ENCODE measurements at places on chromosomes 11 and 22.

GRCh38 chr11:58788355-58789023 lies 56.0 kb downstream of the GLYATL2 start:
- no peak for DNase-seq

GRCh38 chr11:69004411-69005182 lies 8.4 kb downstream of the MRGPRF start:
- no peak for DNase-seq

DNA sequence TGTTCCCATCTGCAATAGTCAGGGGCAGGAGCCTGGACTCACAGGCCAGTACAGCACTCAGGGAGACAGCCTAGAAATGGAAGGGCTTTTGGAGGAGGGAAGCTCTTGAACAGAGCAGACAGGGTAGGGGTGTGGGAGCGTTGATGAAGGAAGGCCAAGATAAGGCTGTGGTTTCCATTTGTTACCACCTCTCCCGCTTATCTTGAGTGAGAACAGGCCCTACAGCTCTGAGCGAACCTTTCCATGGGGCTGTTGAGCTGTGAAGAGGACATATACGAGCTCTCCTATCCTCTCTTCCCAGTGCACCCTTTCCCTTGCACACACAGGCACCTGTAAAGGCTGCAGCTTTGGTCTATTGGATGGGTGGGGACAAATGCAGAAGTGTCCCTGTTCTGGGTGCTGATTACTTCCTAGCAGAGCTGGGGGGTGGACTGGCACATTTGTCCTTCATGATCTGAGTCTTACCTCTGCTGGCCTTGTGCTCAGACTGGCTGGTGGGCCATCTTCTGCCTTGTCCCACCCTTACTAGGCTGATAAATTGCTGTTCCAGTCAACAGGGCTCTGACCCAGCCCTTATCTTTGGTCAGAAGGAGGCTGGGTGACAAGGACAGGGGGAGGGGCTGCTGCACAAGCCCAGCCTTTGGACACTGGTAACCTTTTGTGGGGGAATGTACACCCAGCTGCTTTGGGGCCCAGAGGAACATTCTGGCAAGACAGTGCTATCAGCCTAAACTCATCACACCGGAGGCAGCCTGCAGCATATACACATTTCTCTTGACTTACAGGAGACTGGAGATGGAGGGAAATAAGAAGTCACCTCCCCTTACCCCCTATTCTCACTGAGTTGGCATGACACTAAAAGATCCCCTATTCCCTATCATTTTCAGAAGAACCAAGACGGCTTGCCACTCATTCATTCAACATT lies 80.1 kb upstream of the NNMT start:
- DNase-seq = no peak

GRCh38 chr22:27088026-27088425 lies 430.6 kb downstream of the MIAT start:
- no peak for DNase-seq

- no peak for DNase-seq
Observed at GRCh38 chr22:46446799-46447198, 90.6 kb downstream of the CELSR1 start.

DNA sequence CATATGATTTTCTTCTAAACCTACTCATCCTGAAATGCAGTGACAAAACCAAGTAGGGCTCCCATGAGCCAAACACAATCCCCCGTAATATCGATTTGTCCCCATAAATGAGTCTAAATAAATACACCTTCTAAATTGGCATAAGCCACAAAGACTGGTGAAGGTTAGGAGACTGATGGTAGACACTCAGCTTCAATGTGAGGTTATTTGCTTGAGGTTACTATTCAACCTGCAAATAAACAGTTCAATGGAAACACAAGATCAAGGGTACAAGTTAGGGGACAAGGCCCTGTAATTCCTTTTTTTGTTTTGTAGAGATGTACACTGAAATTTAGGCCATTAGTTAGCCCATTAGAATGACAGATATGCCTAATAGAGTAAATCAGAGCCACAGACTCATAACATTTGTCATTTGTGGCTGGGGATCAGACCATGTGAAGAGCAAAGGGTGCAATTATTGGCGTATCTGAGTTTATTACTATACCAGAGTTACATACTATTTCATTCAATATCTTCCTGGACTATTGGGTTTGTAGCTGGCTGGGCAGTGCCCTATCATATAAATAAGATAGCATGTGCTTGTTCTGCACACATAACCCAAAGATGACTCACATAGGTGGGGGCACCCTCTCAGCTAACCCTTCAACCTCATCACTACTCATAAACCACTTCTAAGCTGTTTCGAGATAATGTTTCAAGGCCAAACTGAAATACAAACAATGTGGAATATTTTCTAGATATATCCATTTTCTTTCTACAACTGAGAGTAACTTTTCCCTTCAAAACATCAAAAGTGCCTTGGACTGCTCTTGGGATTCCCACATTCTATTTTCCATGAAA lies 695.3 kb downstream of the KCNA4 start:
- no peak for DNase-seq

DNA sequence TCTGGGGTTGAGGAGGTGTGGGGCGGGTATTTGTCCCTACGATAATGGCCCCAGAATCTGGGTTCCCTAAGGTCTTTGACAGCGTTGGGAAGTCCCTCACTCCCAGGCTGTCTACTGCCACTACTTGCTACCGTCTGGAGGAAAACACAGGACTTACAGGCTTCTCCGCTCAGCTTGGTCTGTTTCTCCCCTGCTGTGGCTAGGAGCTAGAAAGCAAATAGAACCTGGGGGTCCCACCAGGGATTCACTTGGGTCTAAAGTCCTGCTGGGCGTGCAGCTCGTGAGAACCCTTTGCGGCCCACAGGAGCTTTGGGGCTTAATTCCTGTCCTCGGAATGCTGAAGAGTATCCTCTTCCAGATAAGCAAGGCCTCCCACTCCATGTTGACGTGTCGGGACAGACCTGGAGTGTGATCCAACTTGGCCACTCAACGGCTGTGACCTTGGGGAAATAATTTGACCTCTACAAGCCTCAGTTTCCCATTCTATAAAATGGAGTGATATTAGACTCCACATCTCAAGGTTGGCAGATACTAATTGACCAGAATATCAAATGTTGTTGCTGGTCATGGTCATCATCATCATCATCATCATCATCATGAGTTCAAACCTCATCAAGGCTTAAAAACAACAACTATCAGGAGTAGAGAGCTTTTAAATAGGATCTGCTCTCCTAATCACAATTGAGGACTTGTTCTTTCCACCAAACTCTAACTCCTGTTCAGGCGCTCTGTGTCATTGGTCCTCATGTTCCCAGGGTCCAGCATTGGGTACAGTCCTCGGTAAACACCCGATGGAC lies 1.7 kb upstream of the MYBPC3 start:
- no peak for DNase-seq

DNA sequence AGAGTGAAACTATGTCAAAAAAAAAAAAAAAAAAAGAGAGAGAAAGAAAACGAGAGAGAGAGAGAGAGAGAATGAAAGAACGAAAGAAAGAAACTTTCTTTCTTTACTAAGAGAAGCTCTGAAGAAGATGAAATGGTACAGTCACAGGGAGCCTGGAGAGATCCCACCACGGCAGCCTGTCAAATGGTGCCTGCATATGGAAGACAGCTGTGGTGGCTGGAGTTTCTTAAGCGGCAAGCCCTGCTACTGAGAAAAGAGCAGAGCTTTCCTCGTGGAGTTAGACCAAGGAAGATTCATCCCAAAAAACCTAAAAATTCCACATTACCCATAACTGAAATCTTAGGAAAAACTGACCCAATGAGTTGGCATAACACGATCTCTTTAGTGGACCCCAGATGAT lies 66.7 kb downstream of the MICAL3 start:
- no peak for DNase-seq

- no peak for DNase-seq
Observed at GRCh38 chr11:67269401-67270255, 3.4 kb downstream of the GRK2 start.

DNA sequence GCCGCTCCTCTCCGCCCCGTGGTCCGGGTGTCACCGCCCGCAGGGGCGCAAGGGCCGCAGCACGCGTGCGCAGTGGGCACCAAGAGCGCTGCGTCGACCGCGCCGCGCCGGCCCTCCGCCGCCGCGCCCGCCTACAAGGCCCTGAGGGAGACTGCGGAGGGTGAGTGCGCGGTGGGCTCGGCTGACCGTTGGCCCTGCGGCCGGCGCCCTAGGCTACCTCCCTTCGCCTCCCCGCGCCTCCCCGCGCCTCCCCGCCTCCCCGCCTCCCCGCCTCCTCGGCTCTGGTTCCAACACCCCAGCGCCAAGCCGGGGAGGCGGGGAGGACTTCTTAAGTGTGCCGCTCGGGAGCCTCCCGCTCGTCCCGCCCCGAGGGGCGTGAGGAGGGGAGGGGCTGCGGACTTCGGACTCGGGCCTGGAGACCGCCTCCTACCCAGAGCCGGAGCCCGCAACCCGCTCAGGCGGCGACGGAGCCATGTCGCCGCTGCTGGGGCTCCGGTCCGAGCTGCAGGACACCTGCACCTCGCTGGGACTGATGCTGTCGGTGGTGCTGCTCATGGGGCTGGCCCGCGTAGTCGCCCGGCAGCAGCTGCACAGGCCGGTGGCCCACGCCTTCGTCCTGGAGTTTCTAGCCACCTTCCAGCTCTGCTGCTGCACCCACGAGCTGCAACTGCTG lies at the start of gene AQP11:
Gene AQP11, plus strand, starts transcription at position 433 of the 673 bp plus-strand sequence. Its CDS starts 40 bp downstream, at position 473.
- peak; percentile 71 for DNase-seq

- no peak for DNase-seq
Observed at GRCh38 chr22:35597692-35598395, 19.3 kb downstream of the MB start.

DNA sequence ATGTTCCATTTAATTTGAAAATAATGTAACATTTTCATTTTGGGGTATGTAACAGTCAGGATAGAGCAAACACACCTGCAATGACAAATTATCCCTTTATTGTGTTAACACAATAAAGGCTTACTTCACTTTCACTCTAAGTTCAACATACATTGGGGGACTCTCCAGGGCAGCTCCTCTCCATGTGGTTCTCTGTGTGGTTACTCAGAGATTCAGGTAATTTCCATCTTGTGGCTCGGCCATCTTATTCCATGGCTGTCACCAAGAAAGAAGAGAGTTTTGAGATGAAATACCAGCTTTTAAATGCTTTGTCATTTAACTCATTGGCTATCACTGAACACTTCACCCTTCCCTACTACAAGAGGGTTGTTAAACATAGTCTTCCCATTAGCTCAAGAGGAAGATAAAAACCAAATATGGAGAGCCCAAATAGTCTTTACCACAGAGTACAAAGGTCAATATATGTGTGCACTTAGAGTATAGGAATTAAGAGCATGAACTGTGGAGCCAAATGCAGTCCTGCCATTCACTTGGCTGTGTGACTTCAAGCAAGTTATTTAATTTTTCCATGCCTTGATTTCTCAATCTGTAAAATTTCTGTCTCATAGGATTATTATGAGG lies 10.6 kb upstream of the TPH1 start:
- no peak for DNase-seq

DNA sequence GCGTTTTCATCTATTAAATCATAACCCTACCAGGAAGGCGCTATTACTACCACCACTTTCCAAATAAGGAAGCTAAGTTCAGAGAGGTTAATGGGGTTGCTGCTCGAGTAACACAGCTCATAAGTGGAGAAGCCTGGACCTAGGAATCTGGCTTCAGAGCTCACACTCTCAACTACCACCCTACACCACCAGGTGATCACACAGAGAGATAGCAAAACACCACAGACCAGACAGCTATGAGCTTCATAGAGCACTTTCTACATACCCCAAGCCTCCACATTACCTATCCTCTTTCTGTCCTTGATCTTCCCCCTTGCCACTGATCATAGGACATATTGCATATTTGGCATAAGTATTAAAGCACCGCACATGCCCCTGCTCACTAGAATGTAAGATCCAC lies 65.4 kb downstream of the TIMP3 start:
- no peak for DNase-seq

- DNase-seq = no peak
Observed at GRCh38 chr11:134610116-134610910, 198.3 kb upstream of the B3GAT1 start.

- DNase-seq = no peak
Observed at GRCh38 chr11:1078191-1078601, 3.5 kb downstream of the MUC2 start.

DNA sequence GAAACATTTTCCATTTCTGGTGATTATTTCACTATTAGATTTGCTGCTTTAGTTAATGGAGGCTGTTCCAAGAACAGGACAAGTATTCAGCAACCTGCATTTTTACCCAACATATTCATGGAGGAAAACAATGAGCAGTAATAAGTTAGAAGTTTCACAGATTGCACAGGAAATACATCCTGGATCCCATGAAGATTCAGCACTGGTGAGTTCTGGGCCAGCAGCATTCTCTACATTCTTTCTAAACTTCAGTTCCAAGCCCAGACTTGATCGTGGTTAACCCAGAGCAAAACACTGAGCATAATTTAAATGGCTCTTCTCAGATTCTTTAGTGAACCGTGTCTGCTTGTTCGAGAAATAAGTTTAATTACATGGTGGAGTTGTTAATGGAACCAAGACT lies 3.8 kb downstream of the FJX1 start:
- no peak for DNase-seq

- no peak for DNase-seq
Observed at GRCh38 chr11:23403210-23404185, 543.2 kb upstream of the CCDC179 start.

GRCh38 chr11:115222218-115222862 lies 281.9 kb downstream of the CADM1 start:
- DNase-seq = no peak

- no peak for DNase-seq
Observed at GRCh38 chr11:5534046-5534445, 14.3 kb downstream of the OR52H1 start.

DNA sequence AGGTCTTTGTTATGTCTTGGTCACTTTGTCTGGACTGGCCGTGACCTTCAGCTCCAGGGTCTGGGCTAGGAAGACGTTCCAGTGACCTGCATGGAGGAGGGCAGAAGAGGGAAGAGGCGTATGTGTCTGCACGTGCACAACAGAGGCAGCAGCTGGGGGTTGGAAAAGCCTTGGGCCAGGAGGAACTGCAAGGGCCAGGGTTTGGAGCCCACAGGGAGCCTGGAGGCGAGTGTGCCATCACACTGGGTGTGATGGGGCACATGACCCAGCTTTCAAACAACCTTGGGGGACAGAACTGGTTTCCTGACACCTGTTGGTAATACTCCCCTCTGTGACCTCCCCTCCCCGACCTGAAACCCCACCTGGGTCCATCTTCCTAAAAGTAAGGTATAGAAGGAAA lies 34.7 kb downstream of the CHRDL2 start:
- DNase-seq = no peak

- no peak for DNase-seq
Observed at GRCh38 chr11:109123816-109124787, 297.9 kb upstream of the C11orf87 start.

DNA sequence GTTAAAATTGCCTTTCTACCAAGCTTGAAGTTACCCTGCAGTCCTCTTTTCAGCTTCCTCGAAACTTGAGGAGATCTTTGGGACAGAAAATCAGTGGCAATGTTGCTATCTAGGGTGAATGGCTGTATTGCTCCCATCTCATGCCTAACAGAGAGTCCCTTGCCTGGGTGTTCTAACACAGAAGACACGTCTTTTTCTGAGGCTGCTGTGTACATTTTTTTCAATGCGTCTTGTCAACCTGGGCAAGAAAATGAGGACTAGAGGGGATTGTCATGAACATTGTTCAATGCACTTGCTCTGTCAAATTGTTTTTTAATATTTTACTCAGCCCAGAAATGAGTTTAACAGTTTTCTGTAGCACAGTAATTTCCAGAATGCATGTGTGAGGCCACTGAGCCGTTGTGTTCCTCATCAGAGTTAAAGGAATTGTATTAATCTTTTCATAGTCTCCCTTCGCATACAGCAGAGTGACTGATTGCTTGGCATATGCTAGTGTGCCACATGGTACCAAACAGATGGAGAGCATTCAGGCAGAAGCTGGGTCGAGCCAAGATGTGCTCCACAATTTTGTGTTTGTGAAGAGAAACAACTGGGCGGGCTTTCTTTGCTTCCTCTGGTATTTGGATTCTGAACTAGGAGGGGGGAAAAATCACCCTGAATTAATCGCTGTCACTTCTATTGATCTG lies 86.0 kb downstream of the CASP12 start:
- no peak for DNase-seq

All from stimulated activated CD4-positive, alpha-beta T cell treated with anti-CD3 and anti-CD28 coated beads, Interleukin-4, amount 100 ng/mL, for 48 hours (primary cell).